Posterior vena cava (tissue), 2 donors: ENCODE measurements at places on chromosomes 2 and 18. TPM values are rescaled to one million over a fixed set of nuclear protein-coding genes. Genes with fewer than 3 reads are reported as not detected.

The TGFBRAP1 gene
- 18.8 TPM for total RNA-seq

The REEP1 gene
- 55.2 TPM for total RNA-seq

DNA sequence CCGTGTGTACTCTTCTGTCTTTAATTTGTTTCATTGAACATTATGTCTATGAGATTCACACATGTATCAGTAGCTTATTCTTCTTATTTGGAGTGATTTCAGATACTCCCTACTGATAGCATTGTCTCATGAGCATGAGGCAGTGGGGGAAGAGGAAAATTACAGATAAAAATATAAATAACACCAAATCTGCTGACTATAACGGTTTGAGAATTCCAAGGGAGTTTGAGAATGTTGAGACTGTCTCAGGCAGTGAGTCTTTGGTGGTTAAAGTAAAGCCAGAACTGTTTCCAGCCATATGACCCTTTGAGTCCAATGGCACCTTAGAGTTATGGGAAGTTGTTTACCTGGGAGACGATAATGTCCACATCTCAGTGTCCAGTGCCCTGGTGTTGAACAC is 72.5 kb upstream of the KCNE4 start:
- no peak for DNase-seq

DNA sequence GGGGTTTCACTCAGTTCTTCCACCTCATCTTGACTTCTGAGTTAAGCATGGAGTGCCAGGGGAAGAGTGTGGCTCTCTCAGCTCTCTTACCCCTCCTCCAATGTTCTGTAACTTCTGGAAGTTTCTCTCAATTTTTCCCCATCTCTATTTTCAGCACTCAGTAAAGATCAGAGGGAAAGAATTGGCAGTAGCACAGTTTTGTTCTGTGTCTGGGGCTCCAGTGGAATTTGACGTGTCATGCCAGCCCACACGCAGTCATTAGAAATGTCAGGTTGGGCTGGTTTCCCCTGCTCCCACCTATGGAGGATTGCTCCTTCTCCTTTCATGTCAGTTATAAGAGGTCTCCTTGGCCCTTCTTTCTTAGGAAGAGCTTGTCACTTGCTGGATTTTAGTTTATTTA is 104.6 kb upstream of the COL3A1 start:
- DNase-seq = no peak

- no peak for DNase-seq
Observed at GRCh38 chr2:181483876-181484275, 26.7 kb downstream of the ITGA4 start.

DNA sequence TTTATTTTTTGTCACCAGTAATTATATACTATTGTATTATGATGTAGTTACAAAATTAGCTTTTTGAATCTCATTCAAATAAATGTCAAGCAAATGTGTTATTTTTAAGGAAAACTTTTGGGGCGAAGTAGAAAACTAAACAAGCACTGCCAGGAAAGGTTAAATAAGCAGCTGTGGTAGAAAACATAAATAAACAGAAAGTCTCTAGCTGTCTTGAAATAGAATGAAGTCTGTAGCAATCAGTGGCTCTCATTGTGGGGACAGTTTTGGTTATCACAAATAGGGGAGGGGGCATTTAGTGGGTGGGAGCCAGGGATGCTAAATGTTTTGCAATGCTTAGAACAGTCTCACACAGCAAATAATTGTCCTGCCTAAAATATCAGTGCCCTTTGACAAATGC is 3.4 kb downstream of the INSIG2 start:
- no peak for DNase-seq

DNA sequence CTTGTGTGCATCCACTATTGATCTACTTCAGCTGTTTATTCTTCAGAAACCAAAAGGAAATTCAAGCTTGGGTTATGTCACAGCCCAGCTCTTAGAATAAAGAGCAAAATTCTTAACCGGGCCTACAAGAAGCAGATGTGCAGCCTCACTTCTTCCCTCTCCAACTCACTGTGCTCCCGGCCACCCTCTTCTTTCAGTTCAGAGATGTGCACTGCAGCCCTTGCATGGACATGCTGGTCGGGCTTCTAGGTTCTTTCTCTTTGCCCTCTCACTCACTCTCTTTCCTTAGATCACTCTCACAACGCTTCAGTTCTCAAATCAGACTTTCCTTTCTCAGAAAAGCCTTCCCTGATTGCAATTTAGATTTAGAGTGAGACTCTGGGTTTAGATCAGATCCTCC is 104.1 kb downstream of the CHN1 start:
- no peak for DNase-seq
